ENCODE measurements at places on chromosomes 7 and 10.

GRCh38 chr10:1212571-1213141, 156.5 kb downstream of the WDR37 start:
- DNase-seq, result no peak

DNA sequence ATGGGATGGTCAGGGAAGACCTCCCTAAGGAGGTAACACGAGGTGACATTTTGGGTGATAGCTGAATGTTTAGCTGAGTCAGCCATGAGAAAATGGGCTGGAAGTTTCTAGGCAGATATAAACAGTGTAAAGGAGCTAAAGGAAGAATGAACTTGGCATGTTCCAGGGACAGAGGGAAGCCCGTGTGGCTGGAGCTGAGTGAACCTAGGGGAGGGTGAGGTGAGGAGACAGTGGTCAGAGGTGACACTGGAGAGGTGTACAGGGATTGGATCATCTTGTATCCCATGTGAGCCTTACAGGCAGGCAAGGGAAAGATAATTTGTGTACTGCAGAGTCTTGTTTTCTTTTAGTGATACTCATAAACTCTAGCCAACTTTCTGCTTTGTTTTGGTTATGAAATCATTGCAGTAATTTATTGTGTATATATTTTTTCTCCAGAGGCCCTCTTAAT, 1.8 kb downstream of the STARD3NL start:
- no peak for DNase-seq

GRCh38 chr7:39811161-39811614, 138.9 kb upstream of the CDK13 start:
- DNase-seq, result no peak

GRCh38 chr7:126776498-126776897, 476.2 kb downstream of the GRM8 start:
- no peak for DNase-seq

DNA sequence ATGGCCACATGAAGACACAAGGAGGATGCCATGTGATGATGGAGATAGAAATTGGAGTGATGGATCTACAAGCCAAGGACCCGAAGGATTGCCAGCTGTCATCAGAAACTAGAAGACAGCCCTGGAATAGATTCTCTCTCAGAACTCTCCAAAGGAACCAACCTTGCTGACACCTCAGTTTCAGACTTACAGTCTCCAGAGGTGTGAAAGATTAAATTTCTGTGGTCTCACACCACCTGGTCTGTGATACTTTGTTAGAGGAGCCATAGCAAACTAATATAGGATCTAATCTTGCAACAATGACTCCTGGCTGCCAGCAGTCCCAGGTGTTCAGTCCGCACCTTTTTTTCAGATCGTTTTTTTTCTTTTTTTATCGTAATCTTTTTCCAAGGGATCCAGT, 647.3 kb upstream of the GHITM start:
- no peak for DNase-seq

DNA sequence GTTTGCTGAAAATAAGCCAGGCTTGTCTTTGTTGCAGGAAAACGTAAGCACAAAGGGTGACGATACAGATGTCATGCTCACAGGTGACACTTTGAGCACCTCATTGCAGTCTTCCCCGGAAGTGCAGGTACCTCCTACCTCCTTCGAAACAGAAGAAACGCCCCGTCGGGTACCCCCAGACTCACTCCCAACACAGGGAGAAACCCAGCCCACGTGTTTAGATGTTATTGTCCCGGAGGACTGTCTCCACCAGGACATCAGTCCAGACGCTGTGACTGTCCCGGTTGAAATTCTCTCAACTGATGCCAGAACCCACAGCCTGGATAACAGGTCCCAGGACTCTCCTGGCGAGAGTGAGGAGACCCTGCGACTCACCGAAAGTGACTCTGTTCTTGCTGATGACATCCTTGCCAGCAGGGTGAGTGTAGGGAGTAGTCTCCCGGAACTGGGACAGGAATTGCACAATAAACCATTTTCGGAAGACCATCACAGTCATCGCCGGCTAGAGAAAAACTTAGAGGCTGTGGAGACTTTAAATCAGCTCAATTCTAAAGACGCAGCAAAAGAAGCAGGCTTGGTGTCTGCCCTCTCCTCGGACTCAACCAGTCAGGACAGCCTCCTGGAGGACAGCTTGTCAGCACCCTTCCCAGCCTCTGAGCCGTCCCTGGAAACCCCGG, 18.3 kb upstream of the BHLHA15 start:
- no peak for DNase-seq

GRCh38 chr10:63633677-63634487, 112.7 kb downstream of the REEP3 start:
- no peak for DNase-seq

GRCh38 chr7:3964980-3965606, 664.0 kb downstream of the SDK1 start:
- DNase-seq, result no peak

DNA sequence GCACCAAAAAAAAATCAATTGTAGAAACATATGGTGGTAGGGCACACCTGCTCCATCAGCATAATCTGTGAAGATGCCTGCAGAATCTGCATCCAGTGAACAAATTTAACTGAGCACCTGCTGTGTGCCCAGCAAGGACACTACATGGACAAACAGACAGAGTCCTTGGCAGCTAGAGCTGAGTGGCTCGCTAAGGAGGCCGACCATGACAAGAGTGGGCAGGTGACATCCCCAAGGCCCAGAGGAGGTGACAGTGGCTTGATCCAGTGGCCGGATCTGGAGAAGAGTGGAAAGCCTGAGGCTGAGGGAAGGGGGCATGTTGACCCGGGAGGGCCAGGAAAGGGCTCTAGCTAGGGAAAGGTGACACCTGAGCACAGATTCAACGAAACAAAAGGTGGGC, 68.1 kb downstream of the MAD1L1 start:
- DNase-seq, result no peak

All from activated T-cell treated with anti-CD3 and anti-CD28 coated beads, Interleukin-2, amount 50 U/mL, for 1 hour (primary cell).